HL-60 (cell line): ENCODE measurements at places on chromosomes 6 and 20.
A peak's percentile ranks its signal among the peaks of the same experiment; 100 is the strongest.

DNA sequence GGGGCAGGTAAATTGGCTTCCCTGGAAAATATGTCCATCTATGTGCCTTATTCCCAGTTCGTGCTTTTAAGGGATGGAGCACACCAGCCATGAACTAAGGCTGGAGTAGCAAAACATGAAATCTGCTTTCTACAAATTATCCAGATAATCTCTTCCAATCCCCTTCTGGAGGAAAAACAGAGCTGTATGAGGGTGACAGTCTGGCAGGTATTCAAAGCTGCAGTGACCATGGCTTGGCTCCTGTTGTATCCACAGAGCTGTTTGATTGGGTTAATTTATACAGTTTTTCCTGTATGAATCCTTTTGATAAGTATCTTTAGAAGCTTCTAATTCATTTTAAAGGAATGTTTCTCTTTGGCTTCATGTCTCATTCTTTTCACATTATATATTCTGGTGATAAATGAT is 144.4 kb downstream of the AIG1 start:
- no peak for DNase-seq

DNA sequence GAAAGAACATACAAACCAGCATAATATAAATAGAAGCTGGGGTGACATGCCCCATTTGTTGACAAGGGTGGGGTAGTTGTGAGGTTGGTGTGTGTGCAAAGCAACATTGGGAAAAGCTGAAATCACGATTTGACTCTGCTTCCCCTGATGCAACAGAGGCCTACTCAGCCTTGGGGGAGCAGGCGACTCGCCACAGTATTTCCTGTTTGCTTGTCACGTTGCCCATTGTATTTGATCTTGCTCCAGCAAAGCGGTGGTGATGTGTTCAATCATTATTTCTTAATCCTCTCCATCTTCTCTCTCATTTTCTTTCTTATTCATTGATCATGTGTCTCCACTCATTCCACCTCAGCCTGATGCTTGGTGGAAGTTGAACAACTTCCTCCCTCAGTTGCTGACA is 165.8 kb upstream of the CITED2 start:
- peak; percentile 71 for DNase-seq

- DNase-seq, result no peak
These were observed 553.7 kb downstream of the CD109 start for GRCh38 chr6:74249658-74250057.

GRCh38 chr20:30281584-30282197 is 975.8 kb upstream of the DEFB115 start:
- DNase-seq, result no peak

- no peak for DNase-seq
These were observed 628.2 kb downstream of the CDH26 start for GRCh38 chr20:60586269-60587050.

DNA sequence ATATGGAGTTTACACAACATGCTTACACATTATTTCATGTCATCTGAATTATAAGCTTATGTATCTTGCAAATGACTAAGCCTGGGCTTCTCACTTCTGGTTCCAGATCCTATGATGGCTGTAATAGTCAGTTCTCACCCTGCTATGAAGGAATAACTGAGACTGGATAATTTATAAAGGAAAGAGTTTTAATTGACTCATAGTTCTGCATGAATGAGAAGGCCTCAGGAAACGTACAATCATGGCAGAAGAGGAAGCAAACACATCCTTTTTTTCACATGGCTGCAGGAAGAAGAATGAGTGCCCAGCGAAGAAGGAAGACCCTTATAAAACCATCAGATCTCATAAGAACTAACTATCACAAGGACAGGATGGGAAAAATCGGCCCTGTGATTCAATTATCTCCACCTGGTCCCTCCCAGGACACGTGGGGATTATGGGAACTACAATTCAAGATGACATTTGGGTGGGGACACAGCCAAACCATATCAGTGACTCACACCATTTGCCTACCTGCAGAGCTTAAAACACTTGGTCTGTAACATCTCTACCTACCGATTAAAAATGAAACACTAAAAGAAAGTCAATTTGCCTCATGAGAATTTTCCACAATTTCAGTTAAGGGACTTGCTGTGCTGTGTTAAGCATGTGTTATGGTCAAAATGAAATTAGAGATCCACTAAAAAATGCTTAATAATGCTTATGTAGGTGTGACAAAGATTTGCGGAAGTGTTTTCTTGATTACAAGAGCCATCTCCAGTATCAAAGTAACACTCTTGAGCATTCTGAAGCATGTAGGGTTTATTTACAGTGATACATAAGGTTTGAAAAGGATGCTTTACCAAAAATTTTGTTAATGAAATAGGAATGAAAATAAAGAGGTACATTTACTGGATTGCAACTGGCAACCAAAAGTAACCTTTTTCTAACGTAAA is 2.2 kb upstream of the RWDD1 start:
- DNase-seq, result peak; percentile 24

DNA sequence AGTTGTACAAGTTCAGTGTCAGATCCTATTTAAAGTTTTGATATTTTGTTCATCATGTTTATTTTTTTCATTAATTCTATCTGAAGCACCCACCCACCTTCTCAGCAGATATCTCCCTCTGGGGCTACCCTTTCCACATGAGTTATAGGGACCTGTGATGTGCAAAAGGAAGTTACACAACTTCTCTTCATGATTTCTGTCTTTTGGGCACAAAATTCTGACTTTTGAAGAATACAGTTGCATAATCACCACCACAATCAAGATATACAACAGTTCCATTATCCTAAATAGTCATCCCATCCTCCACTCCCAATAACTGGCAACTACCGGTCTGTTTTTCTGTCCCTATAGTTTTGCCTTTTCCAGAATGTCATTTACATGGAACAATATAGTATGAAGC is 13.8 kb upstream of the FUCA2 start:
- peak; percentile 48 for DNase-seq

DNA sequence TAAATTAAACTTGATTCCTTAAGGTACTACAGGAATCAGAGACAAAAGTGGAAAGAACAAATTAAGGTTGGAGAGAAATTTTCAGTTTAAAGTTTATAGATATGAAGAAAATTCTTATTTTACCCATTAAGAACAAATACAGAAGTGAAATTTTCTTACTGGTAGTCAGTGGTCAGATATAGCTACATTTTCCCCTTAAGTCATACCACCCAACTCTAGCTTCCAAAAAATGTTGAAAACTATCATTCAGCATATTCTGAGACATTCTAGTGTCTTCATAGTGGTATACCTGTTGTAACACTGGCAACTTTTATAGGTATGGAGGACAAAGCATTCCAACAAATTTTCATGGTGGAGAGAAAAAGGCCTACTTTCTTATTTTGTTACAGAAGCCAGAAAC is 15.6 kb upstream of the SUMO4 start:
- no peak for DNase-seq

GRCh38 chr20:18254615-18255014 is 33.7 kb upstream of the ZNF133 start:
- DNase-seq, result no peak

- no peak for DNase-seq
These were observed 85.9 kb upstream of the TRAF3IP2 start for GRCh38 chr6:111691345-111692225.

GRCh38 chr6:150878347-150879213 is 13.1 kb downstream of the MTHFD1L start:
- no peak for DNase-seq

DNA sequence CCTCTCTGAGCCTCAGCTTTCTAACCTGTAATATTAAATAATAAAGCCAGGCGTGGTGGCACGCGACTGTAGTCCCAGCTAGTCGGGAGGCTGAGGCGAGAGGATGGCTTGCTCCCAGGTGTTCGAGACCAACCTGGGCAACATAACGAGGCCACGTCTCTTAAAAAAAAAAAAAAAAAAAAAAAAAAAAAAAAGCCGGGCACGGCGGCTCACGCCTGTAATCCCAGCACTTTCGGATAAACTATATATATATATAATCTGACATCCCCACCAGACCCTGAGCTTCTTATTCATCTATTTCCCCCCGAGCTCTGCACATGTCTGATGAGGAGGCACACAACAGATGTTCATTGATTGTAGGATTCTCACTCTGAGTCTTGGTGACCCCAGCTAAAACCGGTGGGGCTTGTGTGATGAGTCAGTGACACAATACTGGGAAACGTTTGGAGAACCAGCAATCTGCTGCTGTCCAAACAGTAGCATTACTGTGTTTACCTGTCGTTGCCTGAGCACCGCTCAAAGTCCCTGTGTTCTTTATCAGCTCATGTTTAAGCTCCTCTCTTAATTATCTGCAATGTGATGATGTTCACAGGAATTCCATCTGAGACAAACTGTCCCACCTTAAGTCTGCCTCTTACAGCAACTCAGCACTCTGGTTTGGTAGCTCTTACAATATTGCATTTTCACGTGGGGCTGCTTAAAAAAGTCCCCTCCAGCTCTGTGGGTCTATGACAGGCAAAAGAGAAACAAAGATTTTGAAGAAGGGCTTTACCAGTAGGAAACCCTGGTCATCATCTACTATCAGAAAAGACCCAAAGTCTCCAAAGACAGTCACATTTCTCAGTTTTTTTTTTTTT is 1.0 kb upstream of the SPATA2 start:
- DNase-seq, result no peak

- no peak for DNase-seq
These were observed 902 bp downstream of the SLC29A1 start for GRCh38 chr6:44224029-44224964.

DNA sequence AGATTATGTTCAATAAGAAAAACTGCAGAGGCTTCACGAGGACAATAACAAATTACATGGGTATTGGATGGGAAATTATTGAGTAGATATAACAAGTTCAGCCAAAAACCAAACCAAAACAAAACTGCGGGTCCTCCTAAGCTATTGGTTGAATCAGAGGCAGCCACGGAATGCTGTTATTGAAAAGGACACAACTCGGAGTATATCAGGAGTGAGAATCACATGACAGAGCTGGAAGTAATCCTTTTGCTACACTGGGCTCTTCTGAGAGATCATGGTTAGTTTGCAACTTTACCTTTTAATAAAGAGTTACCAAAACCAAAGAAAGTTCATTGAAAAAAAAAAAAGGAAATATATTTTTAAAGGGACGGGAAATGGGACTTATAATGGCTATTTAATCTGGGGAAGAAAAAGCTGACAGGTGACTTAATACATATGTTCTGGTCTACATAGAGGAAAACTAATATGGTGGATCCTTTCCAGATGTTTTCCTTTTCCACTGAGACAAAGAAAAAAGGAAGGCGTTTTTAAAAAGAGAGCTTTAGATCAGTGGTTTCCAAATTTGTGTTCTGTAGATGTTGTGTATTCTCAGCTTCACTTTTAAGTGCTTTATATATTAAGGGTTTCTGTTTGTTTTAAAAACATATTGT is 6.9 kb upstream of the CITED2 start:
- DNase-seq, result no peak

- DNase-seq, result no peak
These were observed 362.6 kb downstream of the EPM2A start for GRCh38 chr6:145372671-145373151.

DNA sequence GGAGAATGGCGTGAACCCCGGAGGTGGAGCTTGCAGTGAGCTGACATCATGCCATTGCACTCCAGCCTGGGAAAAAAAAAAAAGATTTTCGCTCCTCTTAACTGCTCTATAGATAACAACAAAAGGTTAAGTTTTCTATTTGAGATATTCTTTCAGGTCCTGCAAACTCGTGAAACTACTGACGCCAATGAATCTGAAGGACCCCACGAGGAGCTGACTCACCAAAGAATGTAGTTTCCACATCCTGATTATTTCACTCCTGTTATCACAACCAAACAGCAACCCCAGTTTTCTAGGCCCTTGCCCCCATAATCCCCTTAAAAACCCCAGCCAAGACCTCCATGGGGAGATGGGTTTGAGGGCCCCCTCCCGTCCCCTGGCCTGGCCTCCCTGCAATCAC is 58.7 kb downstream of the OTOR start:
- no peak for DNase-seq

DNA sequence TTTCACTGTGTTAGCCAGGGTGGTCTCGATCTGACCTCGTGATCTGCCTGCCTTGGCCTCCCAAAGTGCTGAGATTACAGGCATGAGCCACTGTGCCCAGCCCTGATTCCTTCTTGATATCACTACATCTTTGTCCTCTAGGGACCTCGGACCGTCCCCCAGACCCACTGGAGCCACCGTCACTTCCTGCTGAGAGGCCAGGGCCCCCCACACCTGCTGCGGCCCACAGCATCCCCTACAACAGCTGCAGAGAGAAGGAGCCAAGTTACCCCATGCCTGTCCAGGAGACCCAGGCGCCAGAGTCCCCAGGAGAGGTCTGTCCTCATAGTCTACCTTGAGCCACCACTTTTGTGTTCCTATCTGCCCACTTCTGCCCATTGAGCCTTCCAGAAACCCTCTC is 14.6 kb downstream of the MAVS start:
- no peak for DNase-seq
